ENCODE measurements at places on chromosomes 12 and 14.

DNA sequence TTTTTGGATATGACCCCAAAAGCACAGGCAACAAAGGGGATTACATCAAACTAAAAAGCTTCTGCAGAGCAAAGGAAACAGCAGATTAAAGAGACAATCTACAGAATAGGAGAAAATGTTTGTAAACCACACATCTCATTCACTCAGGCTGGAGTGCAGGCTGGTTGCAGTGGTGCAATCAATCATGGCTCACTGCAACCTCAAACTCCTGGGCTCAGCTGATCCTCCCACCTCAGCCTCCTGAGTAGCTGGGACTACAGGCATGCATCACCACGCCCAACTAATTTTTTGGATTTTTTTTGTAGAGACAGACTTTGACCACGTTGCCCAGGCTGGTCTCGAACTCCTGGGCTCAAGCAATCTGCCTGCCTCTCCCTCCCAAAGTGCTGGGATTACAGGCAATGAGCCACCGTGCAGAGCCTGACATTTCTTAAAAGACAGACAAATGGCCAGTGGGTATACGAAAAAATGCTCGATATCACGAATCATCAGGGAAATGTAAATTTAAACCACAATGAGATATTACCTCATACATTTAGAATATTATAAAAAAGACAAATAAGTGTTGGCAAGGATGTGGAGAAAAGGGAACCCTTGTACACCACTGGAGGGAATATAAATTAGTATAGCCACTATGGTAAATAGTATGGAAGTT lies 9.8 kb downstream of the NCKAP5L start:
- DNase-seq, result no peak

DNA sequence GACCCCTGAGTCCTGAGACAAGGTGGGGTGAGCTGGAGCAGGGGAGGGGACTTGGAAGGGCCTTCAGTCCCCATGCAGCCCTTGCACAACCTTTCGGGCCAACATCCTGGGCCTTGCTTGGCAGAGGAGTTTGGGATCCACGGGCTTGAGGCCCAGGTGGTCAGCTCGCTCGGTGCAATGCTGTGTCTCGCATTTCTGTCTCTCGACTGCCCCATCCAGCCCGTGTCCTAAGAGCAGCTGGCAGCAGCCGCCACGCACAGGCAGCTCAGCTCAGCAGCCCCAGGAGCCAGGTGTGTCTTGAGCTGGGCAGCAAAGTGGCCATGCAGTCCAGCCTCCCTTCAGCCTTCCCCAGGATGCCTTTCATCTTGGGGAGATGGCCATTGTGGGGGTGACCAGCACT lies 10.8 kb downstream of the PACS2 start:
- no peak for DNase-seq

- DNase-seq, result no peak
These were observed 161.5 kb downstream of the ETV6 start for GRCh38 chr12:11811008-11811407.

DNA sequence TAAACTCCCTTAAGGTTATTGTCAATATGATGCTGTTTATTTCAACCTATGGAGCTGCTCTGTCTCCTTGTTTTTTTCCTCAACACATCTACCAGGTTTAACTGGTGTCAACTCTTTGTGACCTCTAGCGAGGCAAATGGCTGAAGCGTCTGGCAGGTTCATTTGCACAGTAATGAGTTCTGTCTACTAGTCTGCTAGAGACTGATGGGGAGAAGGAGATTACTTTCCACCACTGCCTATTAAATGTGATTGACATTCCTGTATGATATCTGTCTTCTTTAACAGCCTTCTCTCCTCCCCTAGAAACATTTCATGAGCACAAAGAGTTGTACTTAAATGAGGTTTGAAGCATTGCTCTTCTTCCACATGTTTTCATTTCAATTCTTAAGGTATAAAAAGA lies 253.7 kb downstream of the SLC6A15 start:
- no peak for DNase-seq

GRCh38 chr12:131147894-131148293 lies 194.2 kb downstream of the ADGRD1 start:
- DNase-seq, result no peak

GRCh38 chr14:37592482-37593408 lies 2.3 kb downstream of the FOXA1 start:
- no peak for DNase-seq

DNA sequence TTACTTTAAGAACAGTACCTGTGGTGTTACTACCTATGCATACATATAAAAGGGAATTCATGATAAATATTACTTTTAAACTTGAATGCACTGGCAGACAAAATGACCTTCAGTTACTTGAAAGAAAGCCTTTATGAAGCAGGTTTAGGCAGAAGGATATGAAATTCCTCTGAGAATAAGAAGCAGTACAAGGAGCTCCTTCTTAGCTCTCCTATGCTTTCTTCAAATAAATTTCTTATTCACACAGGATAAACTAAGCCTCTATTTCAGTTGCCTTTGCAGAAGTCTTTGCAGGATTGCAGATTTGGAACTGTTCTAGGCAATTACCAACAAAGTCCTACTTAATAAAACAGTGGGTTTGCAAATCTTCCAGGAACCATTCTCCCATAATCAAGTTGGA lies 1.0 kb downstream of the EPYC start:
- DNase-seq, result no peak

DNA sequence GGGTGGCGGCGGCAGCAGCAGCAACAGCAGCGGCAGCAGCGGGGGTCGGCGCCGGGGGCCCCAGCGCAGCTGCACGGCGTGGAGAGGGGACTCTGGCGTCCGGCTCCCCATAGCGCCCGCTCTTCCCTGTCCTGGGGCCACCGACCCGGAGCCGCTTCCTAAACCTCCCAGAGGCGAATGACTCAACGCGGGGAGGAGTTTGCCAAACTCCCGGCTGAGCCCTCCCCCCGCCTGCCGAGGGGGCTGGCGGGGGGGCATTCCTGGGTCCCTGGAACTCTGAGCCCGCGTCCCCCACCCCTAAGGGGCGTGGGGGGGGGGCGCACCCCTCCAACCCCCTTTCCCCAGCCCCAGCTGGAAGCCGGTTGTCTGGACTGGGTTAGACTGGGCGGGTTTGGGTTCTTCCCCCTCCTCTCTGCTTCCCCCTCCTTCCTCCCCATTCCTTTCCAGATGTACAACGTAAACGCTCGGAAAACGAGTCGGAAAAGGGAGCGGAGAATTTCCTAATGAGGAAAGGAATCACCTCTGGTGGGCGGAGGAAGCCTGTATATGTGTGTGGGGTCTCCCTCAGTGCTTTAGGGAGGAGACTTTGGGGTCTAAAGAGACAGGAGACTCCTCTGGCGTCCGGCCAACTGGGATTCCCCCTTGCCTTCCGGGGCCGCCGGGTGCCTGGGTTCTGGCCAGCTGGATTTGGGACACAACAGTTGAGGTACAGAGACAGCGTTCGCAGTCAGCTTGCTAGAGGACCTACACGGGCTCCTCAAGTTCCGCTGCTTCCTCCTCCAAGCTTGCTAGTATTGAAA lies at the start of gene ITGA5:
Gene ITGA5, minus strand, starts transcription at position 179 of the 800 bp plus-strand sequence. Its CDS starts 68 bp downstream, at position 111.
- DNase-seq, result no peak

GRCh38 chr12:116540622-116541152 lies 18.5 kb upstream of the MAP1LC3B2 start:
- DNase-seq, result no peak

DNA sequence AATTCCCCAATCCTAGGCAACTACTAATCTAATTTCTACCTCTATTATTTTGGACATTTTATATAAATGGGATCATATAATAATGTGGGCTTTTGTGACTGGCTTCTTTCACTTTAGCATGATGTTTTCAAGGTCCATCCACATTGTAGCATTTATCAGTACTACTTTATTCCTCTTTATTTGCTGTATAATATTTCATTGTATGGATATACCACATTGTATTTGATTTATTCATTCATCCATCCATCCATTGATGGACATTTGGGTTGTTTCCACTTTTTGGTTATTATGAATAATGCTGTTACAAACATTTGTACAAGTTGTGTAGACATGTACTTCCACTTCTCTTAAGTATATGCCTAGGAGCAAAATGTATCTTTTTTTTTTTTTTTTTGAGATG lies 17.3 kb downstream of the BTBD7 start:
- DNase-seq, result no peak

DNA sequence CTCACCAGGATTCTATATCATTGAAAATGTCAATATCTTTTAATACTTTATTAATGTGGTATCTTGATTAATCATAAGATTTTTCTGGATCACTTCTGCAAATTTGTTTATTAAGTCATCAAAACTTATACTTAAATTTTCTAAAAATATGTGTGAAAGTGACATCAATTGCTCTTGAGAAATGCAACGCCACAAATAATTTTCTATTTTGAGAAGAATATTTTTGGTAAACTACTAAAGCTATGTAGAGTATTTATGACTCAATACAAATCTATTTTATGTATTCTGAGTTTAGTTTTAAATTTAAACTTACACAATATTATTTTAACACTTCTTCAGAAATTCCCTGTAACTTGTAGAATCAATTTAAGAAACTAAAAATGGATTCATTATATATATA lies 263.3 kb downstream of the RASSF9 start:
- DNase-seq, result no peak

- DNase-seq, result no peak
These were observed 43.3 kb upstream of the NPFF start for GRCh38 chr12:53550595-53550994.

- no peak for DNase-seq
These were observed 74.9 kb downstream of the ALG10 start for GRCh38 chr12:34097213-34097612.

DNA sequence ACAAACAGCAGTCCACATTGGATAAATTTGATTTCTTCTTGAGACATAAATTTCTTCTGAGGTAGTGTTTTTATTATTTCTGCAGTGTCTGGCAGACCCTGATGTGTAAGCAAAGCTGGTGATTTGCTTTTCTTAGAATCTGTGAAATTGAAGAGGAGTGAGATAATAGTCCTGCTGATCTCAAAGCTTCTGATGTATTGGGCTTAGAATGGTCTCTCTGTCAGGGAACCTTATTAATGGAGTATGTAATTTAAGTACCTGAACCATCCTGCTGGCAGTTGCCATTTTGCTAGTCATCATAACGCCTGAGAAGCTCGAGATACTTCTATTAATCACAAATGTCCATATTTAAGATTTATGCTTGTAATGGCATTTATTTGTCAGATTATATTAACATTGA lies 464.5 kb upstream of the PRICKLE1 start:
- DNase-seq, result no peak

DNA sequence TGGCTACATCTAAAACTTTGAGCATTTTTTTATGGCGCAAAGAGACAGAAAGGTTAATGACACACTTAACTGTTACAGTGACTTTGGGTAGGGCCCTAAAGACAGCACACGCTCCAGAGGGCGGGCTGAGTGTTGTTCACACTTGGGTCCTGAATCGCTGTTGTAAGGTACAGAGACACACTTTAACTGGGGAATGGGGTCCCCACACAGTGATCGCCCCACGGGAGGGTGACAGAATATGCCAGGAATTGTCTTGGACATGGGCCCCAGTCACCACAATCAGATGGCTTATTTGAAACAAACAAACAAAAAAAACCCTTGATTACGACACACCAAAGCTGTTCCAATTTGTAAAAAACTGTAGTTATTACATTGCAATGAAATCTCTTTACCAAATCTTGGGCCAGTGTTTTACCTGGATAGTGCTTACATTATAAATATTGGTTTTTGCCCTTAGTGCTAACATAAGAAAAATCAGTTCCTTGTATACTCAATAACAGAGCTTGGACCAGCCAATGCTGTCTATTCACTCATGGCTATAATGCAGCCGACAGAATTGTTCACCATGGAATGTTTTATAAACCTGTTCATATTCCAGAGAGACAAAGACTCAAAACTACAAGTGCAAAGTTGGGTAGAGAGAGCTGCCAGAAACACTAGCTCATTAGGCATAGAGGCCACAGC lies 28.3 kb downstream of the KCTD10 start:
- no peak for DNase-seq

DNA sequence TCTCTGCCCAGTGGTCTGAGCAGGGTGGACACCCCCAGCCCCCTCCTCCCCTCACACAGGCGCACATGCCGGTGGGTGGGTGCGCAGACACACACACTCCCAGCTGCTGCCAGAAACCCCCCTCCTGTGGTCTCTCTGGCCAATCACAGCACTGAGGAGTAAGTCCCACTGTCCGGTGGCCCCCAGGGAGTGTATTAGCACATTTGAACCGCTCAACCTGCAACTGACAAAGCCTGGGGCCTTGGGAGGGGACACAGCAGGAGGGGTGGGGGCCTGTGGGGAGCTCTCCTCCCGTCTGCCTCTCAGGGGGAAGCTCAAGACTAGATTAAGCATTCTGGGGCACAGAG lies 11.7 kb downstream of the FIGNL2 start:
- no peak for DNase-seq

GRCh38 chr14:77314539-77315457 lies 5.9 kb downstream of the POMT2 start:
- DNase-seq, result no peak

DNA sequence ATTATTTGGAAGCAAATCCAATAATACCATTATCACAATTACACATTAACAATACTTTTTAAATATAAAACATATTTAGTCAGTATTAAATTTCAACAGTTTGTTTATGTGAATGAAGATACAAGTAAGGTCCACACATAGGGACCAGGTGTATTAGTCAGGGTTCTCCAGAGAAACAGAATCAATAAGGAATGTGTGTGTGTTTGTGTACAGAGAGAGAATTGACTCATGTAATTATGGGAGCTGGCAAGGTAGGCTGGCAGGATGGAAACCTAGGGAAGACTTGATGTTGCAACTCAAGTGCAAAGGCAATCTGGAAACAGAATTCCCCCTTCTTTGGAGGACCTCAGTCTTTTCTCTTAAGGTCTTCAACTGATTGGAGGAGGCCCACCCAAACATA lies 123.2 kb upstream of the OTX2 start:
- no peak for DNase-seq

- no peak for DNase-seq
These were observed 31.7 kb upstream of the GPRC5A start for GRCh38 chr12:12859690-12860089.

DNA sequence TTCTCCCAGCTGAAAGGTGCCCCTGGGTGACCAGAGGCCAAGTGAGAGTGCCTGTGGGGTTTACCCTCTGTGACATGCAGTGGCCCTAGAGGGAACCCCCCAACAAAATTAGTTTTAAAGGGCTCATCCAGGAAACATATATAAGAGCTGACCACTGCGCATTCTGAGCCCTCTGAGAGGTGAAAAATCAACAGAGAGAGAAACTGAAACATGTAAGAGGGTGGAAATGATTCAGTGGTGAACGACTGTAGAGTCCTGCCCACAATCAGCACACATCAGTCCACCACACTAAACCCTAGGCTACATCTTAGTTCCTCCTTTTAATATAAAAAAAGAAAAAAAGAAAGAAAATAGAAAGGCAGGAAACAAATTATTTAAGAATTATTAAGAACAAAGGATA lies 21.0 kb upstream of the ACSM4 start:
- DNase-seq, result no peak

GRCh38 chr14:81219759-81220579 lies 790 bp downstream of the GTF2A1 start:
- peak; percentile 29 for DNase-seq

GRCh38 chr12:104695453-104696148 lies 238.9 kb downstream of the CHST11 start:
- DNase-seq, result peak; percentile 70
